ENCODE measurements at places on chromosomes 6 and 20.

DNA sequence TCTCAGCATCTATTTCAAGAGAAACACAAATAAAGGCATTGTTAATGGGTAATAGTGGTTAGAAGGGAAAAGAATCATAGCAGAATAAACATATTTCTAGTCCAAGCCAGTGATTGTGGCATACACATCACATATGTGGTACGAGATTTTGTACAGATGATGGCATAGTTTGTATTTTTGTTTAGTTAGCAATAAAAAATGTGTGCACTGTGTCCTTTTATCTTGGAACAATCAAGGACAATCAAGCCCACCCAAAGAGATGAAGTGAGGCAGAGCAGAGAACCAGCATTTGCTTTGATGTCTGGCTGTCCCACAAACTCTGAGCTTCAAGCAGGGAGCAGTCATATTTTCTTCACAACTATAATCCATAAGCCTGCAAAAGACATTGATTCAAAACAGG, 256.5 kb upstream of the CHD6 start:
- no peak for DNase-seq

GRCh38 chr6:11820821-11821220, 42.2 kb upstream of the ADTRP start:
- DNase-seq, result no peak

DNA sequence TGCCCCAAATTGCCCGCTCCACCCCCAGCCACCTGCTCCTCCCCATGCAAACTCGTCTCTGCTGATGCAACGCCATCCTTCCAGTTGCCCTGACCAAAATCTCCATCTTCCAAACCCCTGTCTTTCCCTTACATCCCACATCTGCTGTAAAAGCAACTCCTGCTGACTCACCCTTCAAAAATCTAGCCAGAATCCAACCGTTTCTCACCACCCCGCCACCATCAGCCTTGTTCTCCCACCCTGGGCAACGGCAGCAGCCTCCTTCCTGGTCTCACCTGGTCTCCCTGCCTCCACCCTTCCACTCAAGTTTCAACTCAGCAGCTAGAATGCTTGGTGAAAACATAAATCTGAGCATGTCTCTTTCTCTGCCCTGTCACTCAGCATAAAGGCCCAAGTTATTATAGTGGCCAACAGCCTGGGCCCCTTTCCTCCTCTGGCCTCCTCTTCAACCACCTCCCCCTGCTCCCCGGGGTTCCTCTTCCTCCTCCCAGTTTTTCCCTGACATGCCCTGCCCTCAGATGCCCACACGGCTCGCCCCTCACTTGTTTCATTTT, 7.2 kb upstream of the SYNJ2 start:
- no peak for DNase-seq

GRCh38 chr20:24359321-24360027, 110.0 kb upstream of the SYNDIG1 start:
- DNase-seq, result no peak

- DNase-seq, result no peak
Observed at GRCh38 chr6:65295812-65296211, 411.2 kb downstream of the EYS start.

DNA sequence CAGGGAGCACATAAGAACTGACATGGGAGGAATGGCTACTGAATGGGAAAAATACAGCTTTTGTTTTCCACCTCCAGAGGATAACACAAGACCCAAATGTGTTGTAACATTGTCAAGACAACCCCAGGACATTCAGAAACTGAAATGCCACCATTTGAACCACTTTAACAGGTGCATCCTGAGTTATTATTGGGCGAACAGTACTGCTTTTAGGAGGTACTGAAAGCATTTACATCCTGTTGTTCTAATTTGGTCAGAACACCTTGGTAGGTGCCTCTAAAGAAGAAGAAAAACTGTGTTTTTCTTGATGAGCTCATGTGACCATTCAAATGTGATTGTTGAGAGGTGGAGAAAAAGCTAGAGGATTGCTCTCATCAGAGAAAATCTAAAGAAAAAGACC, 6.4 kb upstream of the TXNDC5 start:
- DNase-seq, result no peak

DNA sequence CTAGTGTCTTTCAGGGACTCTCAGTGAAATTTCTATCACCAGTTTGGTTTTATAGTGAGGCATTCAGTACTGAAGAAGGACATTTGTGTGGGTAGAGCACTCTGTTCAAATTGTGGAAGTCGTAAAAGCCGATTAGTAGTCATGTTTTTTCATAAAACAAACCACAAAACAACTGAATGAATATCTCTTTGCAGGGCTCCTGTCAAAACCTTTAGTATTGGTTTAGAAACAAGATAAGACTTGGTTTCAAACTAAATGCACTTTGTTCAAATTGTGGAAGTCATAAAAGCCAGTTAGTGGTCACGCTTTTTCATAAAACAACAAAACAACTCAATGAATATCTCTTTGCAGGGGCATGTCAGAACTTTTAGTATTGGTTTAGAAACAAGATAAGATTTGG, 23.8 kb downstream of the ADGRF4 start:
- no peak for DNase-seq

- DNase-seq, result no peak
Observed at GRCh38 chr20:16007164-16007563, 566.1 kb downstream of the KIF16B start.

DNA sequence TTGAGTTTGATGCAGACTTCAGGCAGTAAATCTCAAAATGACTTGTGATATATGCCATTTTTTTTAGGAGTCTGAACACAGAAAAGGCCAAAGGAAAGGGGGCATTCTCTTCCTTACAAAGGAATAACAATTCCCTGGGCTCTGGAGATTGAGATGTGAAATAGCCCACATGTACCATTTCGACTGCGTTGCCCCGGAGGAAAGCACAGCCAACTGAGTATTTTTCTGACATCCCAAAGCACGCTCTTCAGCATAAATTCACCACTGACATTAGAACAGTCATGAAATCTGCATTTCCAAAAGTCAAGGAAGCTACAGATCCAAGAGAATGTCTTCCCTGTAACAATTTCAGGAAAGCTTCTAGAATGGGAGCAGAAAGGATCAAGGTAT, 7.8 kb downstream of the ELOVL2 start:
- DNase-seq, result no peak

DNA sequence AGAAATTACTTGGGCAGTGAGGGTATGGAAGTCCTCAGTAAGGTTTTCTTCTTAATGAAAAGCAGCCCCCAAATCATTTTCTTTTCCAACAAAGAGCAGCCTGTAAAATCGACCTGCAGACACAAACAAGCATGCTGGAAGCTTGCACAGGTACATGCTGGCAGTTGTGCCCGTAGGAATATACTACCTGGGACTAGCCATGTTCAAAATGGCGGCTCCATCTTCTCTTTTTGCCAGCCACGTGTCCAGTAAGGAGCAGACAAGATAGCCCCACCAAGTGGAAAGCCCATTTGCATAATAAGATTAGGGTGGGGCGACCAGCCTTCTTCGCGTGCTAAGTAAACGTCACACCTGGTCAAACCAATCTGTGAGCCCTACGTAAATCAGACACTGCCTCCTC, 259.4 kb upstream of the AGPAT4 start:
- no peak for DNase-seq

GRCh38 chr6:39173270-39173669, 56.0 kb downstream of the KCNK5 start:
- DNase-seq, result no peak

DNA sequence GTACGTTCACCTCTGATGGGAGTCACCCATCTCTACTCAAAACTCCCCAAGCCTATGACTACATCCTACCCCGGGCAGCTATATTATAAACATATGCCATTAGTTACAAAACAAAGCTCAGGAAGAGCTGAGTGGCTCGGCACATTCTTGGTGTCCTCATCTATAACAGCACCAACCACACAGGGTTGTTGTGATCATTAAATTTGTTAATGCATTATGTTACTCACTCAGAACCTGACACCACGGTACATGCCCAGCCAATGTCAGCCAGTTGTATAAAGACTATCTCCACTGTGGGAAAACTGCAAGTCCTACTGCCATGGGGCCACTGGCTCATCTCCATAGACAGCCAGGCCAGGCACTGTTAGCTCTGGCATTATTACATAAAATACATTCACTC, 7.7 kb downstream of the CDK5RAP1 start:
- no peak for DNase-seq

- no peak for DNase-seq
Observed at GRCh38 chr6:82365016-82365795, 1.6 kb downstream of the TPBG start.

GRCh38 chr6:13009031-13009430, 292.5 kb downstream of the PHACTR1 start:
- no peak for DNase-seq

GRCh38 chr6:29751480-29751879, 28.2 kb downstream of the HLA-F start:
- DNase-seq, result no peak

GRCh38 chr6:35392773-35393672, 50.7 kb downstream of the PPARD start:
- no peak for DNase-seq

DNA sequence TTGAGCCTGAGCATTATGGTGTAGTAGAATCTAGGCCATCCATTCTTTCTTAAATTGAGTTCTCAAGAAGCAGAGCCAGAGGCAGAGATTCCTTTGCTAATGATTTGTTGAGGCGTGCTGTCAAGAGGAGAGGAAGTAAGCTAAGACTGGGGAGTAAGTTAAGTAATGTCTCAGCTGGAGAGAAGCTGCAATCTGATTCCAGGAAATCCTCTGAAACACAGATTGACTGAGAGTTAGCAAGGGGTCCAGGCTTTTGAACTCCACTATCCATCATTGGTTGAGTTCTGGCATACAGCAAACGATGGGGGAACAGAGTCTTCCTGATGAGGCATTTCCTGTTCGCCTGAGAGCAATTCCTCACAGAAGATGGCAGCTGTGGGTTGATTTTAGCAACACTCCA, 207.4 kb upstream of the RAB32 start:
- no peak for DNase-seq

- DNase-seq, result no peak
Observed at GRCh38 chr20:43590036-43590391, 723 bp upstream of the IFT52 start.

DNA sequence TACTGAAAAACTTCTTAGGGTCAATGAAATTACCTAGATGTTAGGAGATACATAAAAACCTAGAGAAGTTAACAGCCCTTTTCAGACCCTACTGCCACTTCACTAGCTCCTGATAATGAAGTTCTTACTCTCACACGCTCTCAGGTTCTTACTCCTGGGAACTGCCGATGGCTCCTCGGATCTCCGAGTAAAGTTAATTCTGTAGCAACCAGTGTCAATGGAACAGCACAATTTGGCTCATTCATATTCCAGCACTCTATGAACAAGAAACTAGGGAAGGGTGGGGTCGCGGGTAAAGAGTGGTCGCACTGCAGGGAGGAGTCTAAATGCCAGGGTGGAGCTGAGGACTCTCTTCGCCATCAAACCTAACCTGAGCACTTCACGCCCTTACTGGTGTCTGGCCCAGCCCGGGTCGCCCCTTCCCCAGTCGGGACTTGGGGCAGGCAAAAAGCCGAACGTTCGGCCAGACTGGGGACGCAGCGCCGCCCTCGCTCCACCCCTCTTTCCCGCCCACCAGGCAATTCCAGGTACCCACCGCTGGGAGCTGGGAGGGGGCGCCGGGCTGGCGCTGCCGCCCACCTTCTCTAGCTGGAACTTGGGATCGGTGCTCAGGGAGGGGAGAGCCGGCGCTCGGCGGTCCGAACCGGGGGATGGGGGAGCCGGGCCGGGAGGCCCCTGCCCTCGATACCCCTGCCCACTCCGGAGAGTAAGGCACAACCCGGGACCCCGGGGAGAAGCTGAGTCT, 744 bp downstream of the RAB23 start:
- peak; percentile 17 for DNase-seq

DNA sequence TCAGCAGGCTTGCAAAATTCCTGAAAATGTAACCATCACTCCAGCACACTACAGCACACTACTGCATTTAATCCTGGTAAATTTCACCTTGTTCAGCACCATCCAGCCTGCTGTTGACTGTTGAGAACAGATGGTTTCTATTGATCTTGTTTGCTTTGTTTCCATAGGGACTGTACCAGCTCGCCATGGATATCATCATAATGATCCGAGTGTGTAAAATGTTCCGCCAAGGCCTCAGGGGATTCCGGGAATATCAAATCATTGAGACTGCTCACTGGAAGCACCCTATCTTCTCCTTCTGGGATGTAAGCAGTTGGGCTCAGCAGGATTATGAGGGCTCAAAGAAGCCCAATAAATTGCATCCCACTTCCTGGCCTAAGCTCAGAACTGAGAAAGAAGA, 4.1 kb downstream of the CNBD2 start:
- no peak for DNase-seq

GRCh38 chr6:139565591-139565990, 191.1 kb upstream of the CITED2 start:
- DNase-seq, result no peak

- DNase-seq, result no peak
Observed at GRCh38 chr6:88722686-88723085, 240.7 kb downstream of the RNGTT start.

- DNase-seq, result no peak
Observed at GRCh38 chr6:149558029-149558428, 8.1 kb upstream of the GINM1 start.

- DNase-seq, result no peak
Observed at GRCh38 chr20:1576641-1577040, 19.1 kb upstream of the SIRPD start.

DNA sequence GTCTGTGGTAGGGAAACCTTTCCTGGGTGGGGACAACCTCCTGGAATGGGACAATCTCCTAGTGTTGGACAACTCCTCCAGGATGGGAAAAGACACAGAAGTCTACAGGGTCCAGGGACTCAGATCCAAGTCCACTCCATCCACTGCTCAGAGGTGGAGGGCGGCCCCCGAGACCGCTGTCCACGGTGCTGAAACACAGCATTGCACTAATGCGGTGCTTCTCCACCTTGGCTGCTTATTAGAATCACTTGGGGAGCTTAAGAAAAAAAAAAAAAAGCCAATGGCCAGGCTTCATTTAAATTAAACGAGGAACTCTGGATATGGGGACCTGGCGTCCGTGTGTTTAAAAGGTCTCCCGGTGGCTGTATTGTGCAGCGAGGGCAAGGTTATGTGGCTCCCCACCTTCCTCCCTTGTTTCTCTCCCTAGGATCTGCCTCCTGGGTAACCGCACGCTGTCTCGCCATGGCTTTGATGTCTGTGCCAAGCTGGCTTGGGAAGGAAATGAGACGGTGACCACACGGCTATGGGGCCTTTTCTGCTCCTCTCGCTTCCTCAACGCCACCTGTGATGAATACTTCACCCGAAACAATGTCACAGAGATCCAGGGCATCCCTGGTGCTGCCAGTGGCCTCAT, 12.0 kb downstream of the SLC12A5 start:
- no peak for DNase-seq

GRCh38 chr6:30861257-30862048, 22.9 kb upstream of the DDR1 start:
- no peak for DNase-seq

DNA sequence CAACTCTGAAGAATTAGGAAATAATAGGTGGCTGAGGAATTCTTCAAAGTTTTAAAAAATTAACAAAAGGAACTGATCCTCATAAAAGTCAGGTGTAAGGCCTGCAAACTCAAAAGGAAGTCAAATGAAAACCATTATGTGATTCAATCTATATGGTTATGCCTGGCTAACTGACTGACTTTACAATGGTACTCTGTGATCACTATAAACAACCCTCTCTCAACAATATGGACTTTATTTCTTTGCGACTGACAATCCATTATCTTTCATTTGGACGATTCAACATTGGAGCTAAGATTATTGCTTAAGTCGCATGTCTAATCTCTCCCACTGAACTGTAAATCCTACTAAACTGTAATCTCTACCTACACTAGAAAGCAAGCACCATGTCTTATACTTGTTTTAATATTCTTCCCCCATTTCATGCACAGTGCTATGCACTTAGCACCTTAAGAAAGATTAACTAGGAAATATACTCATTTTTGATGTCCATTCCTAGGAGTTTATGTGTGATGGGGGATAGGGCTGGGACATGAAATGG, 1.4 kb downstream of the STK38 start:
- no peak for DNase-seq

Measured in activated CD4-positive, alpha-beta T cell treated with anti-CD3 and anti-CD28 coated beads, Interleukin-2, amount 50 U/mL, for 4 hours (primary cell).